Skin of body (tissue), 3 donors: ENCODE measurements at places on chromosomes 3 and 15. TPM values are rescaled to one million over a fixed set of nuclear protein-coding genes. Genes with fewer than 3 reads are reported as not detected.

SKOR1 gene
- 0.10 TPM for total RNA-seq

CPEB1 gene
- 2.7 TPM for total RNA-seq

GOLGA8J gene
- total RNA-seq = 0.30 TPM

TNFAIP8L3 gene
- total RNA-seq = 5.8 TPM

TTLL13 gene
- not detected for total RNA-seq
